ENCODE measurements at places on chromosomes 3 and 15.

DNA sequence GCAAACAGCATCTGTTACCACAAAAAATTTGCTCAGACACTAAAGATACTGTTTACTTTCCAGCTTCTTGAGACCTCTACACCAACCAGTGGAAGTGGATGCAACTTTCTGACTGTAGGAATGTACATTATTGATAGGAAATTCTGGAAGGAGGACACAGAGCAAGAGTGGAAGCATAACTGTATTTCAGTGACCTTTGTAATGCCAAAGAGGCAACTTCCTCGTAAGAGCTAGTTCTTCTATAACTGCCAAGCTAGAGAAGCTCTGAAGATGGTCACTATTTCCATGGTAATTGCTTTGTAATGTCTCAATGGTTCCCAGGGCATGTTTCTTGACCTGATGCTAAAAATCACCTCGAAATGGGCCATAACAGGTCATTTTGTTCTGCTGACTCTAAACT, 96.3 kb upstream of the SLC2A2 start:
- no peak for DNase-seq

DNA sequence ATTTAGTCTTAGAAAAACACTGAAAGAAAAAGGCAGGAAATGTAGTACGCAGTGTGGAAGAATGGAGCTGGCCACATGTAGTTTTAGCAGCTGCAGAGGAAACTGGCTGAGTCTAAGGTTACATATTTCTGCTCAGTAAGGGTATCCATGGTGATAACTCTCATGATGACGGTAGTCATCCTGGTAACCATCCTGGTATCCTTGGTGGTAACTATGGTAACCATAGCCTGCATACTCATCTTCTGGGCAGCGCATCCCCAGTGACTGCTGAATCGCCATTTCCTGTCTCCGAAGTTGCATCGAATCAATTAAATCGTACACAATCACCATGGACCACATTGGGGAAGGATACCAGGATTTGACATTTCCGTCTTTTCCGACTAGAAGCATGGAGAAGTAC, 35.7 kb downstream of the CCDC80 start:
- peak; percentile 97 for DNase-seq

GRCh38 chr3:195094191-195094921, 176.6 kb downstream of the XXYLT1 start:
- no peak for DNase-seq

DNA sequence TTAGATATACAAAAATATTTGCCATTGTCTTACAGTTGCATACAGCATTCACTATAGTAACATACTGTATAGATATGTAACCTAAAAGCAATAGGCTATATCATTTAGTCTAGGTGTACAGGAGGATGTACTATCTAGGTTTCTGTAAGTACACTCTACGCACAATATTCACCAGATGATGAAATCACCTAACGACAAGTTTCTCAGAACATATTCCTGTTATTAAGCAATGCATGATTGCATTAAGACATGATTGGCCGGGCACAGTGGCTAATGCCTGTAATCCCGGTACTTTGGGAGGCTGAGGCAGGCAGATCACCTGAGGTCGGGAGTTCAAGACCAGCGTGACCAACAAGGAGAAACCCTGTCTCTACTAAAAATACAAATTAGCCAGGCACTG, 14.5 kb upstream of the PRKCI start:
- DNase-seq: no peak

DNA sequence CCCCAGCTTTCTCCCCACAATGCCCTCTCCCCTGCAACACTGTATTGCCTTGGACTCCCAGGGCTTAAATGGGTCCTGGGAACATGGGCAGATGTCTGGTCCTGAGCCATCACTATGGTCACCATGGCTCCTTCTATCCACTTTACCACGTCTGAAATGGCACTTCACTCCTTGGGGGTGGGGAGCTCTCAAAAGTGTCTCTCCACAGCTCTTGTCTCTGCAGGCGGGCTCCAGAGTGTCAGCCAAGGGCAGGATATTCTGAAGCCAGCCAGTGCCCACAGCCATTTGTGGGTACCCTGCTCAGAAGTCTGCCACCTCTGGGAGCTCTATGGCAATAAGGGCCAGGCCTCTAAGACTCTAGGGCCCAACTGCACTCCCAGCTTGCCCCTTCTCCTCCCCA, 163.9 kb downstream of the PPM1L start:
- no peak for DNase-seq

GRCh38 chr15:90547540-90547939, 17.8 kb downstream of the CRTC3 start:
- DNase-seq: no peak

GRCh38 chr3:136733317-136733833, 18.8 kb downstream of the STAG1 start:
- DNase-seq: no peak
